ENCODE measurements at places on chromosomes 11 and 22. TPM values are rescaled to one million over a fixed set of nuclear protein-coding genes. Genes with fewer than 3 reads are reported as not detected.

GRCh38 chr11:11409901-11410300 is 56.9 kb upstream of the CSNK2A3 start:
- no peak for DNase-seq

Gene KRTAP5-11
- not detected for polyA plus RNA-seq

DNA sequence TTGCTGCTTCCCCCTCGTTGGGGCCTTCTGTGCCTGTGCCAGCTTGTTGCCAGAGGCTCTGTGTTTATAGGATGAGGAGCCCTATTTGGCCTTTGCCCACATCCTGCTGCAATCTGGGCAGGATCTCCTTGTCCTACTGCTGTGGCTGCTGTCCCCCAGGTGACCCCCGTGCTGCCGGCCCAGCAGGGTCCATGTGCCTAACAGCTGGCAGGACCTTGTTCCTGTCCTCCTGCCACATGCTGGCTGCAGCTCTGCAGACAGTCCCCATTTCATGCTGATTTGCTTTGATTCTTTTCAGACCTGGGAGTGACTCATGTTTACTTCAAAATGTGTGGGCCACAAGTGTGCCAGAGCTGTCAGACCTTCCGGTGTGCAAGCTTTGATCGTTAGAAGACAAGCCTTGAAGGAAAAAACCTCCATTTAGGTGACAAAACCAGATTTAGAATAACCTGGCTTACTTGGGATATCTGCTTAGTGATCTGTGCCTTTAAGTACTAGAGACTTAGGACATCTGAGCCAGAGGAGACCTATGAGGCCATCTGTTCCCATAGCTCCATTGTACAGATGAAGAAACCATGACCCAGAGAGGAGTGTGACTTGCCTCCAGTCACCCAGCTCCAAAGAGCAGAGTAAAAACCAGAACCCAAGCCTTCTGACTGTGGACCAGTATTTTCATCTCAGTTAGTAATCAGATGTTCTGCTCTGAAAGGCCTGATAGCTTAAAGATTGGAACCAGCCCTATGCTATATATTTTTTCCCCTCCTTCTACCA is 11.1 kb downstream of the NAV2 start:
- peak; percentile 85 for DNase-seq

DNA sequence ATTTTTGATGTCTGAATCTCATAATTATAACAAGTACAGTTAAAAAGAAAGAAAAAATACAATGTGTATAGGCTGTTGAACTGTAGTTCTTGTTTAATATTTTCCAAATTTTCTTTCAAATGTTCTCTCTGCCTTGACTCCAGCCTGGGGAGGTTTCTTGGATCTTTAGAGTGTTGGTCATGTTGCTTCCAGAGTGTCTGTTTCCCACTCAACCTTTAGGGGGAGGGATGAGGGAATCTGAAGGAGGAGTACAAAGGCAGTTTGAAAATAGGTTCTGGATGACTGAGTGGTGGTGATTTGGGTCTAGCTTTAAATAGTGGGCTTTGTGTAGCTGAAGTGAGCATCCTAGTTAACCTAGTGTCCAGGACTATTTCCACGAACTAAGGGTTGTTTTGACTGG is 2.0 kb downstream of the CTNND1 start:
- DNase-seq, result peak; percentile 45

Gene PPP2R5B
- 15.1 TPM for polyA plus RNA-seq

DNA sequence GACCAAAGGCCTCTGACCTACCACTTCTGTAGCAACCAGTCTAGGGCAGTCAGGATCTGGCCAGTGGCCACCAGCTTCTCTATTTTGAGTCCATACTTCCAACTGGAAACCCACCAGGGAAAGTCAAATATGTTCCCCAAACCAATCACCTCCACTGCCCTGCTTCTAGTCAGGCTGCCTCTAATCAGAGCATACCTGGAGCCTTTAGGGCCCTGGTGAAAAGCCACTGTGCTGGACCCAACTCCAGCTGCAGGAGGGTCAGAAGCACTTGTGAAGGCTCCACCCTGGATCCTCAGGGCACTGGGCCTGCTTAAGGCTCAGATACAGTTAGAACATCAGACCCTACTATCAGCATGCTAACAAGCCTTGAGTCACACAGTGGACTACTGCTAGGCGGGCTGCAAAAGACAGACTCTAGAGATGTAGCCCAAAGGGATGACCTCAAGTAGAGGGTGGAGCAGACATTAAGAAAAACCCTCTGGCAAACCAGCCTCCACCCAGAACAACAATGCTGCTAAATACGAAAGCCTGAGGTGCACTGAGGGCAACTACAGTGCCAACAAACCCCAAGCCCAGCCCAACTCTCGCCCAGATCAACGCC is 69.2 kb downstream of the DGCR2 start:
- DNase-seq, result no peak

GRCh38 chr11:33214187-33214586 is 43.0 kb upstream of the HIPK3 start:
- no peak for DNase-seq

Gene SMTNL1
- not detected for polyA plus RNA-seq

Gene OR56A1
- polyA plus RNA-seq, result not detected
